ENCODE measurements at places on chromosomes 5 and 9.

DNA sequence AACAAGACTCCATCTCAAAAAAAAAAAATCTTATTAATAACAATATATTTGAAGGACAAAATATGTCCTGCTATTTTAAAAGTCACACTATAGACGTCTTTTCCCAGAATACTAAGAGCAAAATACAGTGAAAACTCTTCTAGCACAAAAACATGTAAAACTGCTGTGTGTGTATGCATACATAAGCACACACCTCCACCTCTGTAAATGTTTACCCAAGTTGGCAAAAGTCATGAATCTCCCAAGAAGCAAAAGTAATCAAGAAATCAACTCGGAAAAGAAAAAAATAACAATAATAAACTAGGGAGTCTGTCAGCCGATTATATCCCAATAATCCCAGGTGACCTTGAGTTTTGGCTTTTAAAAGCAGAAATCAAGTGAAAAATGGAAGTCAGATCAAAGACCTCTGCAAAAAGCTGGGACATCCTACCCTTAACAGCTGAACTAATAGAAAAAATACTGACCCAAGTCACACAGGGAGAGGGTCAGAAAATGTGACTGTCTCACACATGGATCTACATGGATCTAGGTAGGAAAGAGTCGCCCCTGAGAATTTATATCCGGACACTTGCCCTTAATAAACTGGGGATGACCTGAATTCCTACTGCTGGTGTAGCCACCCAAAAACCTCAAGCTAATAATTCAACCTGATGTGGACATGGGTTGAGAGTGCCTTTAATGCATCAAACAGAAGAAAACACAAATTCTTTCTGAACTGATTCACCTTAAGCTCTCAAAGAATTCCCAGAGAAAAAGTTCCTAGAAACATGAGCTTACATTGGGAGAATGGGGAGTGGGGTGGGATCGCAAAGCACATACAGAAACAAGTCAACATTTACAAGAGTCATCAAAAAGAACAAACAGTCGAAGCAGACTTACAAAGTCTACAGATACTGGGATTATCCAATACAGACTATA is 29.9 kb downstream of the LPAR1 start:
- no peak for DNase-seq

- no peak for DNase-seq
These were observed 147.5 kb upstream of the RUSC2 start for GRCh38 chr9:35342221-35342958.

DNA sequence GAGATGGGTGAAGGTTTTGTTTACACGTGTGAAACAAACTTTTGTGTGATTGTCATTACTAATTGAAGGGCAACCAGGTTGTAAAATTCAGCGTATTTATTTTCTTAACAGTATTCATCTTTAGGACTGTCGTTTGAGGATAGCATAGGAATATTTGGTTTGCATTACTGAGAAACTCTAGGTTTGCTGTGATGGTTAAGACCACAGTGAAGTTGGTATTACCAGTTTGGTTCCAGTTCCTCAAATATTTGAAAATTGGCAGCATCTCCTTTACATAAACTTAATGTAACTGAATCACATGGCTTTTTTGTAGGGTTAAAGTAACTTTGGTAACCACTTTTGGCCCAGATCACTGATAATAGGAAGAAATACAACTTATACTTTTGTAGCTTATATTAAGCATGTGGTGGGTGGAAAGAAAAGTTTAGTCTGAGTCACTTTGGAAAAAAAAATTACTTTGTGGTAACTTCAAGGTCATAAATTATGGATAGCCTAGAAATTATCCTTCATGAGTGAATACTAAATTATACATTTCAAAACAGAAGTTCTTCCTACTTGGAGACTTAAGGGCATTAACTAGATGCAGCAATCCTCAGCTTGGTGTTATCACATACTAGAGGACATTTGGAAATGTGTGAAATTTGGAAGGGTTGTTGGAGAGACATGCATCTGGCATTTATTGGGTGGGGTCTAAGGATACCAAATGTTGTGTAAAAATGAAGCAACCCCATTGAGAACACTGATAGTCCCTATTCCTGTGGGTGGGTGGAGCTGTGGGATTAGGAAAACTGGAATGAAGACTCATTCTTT is 33.9 kb downstream of the G3BP1 start:
- no peak for DNase-seq

DNA sequence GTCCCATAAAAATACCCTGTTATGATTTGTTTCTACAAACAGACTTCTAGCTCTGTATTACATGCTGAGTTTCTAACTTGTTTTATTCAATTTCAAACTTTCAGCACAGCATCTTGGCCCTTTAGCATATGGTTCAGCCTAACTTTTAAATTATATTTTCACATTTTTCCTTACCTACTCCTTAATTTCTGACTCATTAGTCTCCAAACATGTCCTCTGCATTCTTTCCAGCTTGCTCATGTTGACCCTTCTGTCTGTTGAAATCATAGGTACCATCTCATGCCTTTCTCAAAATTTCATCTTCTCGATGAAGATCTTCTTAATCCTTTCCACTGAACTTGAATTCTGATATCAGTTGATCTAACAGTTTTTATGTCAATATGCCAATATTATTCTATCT is 200.9 kb upstream of the RIOK2 start:
- no peak for DNase-seq

- no peak for DNase-seq
These were observed 126.6 kb downstream of the C9orf152 start for GRCh38 chr9:110081395-110081794.

- no peak for DNase-seq
These were observed 455.2 kb downstream of the DTWD2 start for GRCh38 chr5:118533156-118533555.

Measured in HuH-7 (cell line).